ENCODE measurements at places on chromosomes 2 and 18.

- DNase-seq, result no peak
Measured at GRCh38 chr2:96691022-96691612, 48.6 kb downstream of the FER1L5 start.

DNA sequence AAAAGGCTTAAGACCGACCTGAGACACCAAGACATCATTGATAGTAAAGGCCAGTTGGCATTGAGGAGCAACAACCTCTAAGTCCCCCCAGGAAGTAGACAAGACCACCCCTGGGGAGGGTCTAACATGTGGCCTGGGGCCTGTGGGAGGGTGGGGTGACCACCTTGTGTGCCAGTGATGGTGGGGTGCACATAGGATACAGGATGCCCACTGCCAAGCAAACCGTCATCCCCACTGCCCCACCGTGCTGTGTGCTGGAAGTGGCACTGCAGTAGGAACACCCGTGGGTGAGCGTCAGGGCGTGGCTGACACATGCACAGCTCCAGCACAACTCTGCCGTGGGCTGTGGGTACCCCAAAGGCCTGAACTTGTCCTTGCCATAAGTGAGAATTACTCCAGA, 84.3 kb upstream of the LGALSL start:
- DNase-seq, result no peak

DNA sequence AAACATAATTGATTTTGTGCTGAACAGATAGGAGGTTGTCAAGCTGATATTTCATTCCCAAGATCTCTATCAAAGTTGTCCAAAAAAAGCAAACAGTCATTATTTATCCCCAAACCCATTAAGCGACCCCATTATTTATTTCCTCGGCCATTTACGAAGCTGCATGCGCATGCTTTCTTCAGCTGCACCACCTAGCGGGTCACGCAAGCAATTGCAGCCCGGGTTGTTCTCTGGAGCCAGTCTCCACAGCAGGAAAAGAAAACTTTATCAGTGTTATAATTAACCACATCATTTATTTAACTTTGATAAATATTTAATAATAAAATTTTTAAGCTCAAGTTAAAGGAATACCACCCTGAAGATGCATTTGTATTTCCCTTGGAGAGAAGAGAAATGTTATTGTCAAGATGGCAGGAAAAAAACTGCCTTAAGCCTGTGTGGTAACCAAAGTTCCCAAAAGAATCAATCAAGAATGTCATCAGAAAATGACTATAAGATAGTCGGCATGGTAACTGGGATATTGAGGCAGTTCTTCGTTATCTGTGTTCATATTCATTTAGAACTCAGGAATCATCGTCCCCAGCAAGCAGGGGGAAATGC, 304.7 kb downstream of the FBXO15 start:
- DNase-seq, result peak; percentile 17

DNA sequence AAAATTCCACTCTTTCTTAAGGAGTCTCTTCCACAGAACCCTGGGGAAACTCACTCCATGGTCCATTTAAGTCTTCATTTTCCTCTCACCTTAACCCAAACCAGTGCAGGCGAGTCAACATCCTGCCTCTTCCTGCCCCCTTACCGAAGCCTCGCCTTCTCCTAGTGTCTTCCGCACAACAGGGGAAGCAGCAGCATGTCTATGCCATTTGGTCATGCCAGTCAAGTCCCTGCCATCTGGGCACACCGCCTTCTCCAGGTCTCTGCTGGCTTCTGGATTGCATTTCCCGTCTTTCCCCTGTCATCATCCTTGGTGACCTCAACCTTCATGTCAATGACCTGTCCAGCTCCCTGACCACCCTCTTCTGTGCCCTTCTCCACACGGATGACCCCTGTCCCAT, 77.3 kb upstream of the FZD7 start:
- no peak for DNase-seq

GRCh38 chr2:203623661-203624060, 82.8 kb upstream of the CD28 start:
- no peak for DNase-seq

- DNase-seq, result no peak
Measured at GRCh38 chr2:241720560-241720959, 13.9 kb upstream of the D2HGDH start.

GRCh38 chr2:208266553-208266893, 468 bp downstream of the PIKFYVE start:
- no peak for DNase-seq

GRCh38 chr18:58264075-58264474, 220.0 kb downstream of the NEDD4L start:
- no peak for DNase-seq

- DNase-seq, result no peak
Measured at GRCh38 chr2:238866656-238867277, 18.9 kb downstream of the TWIST2 start.

All from skeletal muscle cell (primary cell).